Activated CD4-positive, alpha-beta T cell treated with anti-CD3 and anti-CD28 coated beads, Interleukin-2, amount 10 ng/mL, durations not matched to agents 24 days and 14 days (primary cell): ENCODE measurements at places on chromosomes 2 and 18. TPM values are rescaled to one million over a fixed set of nuclear protein-coding genes. Genes with fewer than 3 reads are reported as not detected.

GRCh38 chr18:55433648-55434047 lies 154.3 kb downstream of the TCF4 start:
- no peak for DNase-seq

DNA sequence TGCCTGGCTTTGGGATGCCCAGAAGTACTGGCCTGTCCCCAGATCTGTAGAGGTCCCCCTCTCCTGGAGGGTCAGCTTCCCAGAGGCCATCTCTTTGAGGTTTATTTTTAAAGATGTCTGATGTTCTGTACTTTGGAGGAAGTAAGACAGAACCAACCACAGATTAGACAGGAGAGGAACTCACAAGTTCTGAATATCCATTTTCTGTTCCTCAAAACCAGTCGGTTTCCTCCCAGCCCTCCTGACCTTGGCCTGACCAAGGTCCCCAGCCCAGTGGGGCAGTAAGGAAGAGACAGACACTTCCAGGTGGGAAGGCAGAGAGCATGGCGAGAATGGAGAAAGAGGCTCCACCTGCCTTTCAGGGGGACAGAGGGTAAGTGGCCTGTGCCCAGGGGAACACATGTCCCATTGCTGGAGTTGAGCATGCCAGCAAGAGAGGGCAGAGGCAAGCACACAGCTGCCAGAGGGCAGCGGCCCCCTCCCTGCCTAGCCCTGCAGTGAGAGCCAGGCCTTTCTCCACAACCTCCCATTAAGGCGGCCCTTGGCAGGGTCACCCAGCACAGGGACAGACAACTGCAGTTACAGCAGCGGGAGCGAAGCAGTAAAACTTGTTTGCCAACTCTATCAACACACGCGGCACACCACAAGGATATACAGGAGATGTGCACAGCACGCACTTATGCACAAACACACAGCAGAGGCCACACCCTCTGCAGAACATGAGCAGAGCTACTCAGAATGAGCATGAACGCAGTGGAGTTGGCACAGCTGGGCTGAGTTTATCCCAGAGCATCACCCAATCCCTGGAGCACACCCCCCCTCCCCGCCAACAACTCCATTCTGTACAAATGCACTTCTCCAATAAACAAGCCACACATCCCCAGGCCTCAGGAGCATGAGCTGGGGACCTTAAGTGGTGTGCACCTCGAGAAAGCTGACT lies 18.5 kb upstream of the SEMA4C start:
- DNase-seq, result no peak

DNA sequence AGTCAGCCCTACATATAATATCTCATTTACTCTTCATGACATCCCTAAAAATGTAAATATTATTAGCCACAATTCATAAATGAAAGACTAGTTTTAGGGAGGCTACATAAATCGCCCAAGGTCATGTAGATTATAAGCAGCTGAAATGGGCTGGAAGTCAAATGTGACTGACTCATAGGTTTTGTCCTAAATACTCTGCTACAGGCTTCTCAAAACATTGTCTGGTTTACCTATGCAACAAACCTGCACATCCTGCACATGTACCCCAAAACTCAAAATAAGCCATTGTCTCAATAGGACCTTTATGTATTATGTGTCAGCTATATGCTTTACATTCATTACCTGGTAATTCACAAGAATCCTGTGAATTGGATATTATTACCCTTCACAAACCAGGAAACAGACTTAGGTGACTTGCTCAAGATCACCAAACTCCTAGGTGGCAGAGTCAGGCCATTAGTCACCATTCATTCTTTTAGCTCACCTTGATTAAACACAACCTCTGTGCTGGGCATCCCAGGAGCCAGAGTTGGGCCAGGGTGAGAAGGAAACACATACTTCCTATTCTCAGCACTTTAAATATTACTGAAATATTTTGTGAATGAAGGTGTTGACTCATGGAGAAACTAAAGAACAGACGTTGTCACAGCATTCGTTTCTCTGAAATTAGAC lies 69.4 kb upstream of the CPO start:
- DNase-seq, result no peak

- DNase-seq, result no peak
These were observed 196.8 kb downstream of the MCFD2 start for GRCh38 chr2:46718784-46719183.

DNA sequence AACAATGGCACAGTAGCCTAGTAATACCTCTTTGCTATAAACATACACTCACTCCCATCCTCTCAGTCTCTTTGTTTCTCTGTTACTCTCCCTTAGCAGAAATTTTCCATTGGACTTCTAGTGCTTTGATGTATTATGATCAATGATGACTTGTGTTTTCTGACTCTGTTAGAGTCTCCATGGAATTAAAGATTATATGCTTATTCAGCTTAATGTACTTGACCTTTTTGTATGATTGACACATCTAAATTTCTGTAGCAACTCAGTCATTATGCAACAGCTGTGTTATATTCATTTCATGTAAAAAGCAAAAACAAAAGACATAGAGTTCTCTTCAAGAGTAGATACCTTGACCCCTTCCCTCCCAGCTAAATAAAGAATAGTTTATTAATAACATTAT lies 173.8 kb downstream of the SLC4A10 start:
- DNase-seq, result no peak

DNA sequence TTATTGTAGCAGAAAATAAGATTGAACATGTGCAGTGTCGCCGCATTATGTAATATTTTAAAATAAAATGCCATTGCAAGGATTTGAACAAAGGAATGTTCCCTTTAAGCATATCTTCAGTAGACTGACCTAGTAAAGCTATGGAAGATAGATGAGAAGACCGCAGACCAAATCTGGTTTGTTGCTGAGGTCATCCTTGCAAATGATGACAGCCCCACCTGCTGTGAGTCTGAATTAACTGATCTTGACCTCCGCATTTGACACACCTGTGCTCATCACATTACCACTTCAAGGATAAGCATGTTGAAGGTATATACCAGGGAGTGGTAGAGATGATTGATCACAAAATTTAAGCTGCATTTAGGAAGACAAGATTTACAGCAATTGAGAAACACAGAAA lies 96.2 kb downstream of the NYAP2 start:
- DNase-seq, result no peak

DNA sequence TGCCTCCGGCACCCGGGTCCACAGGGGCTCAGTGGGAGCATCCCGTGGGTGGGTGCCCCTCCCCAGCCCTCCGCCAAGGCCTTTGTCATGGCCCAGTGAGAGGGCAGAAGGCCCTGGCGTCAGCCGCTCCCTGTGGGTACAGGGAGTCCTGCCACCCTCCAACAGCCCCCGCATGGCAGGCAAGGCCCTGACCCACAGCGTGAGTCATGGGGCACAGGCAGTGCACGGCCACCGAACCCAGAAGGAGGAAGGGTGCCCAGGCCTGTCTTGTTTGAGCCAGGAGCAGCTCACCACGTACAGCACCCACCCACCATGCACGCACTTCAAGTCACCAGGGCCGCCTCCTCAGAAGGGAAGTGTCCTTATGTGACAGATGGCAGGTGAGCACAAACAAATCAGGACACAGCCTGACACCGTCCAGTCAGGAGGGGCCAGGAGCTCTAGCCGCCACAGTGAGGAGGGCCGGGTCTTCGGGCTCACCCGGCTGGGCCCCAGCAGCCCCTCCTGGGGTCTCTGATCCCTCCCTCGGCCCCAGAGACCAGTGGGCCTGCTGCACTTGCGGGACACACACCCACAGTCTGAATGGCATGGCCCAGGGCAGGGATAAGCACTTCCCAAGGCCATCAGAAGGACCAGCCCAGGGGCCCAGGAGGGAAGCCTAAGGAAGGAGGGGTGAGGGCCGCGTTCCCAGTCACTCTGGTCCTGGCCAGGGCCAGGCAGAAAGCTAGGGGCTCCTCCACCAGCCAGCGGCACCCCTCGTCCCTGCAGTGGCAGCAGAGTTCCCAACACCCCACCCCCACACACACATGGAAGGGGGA lies 25.8 kb downstream of the BIN1 start:
- DNase-seq, result peak; percentile 85

GRCh38 chr18:9927392-9928063 lies 13.7 kb downstream of the VAPA start:
- no peak for DNase-seq

DNA sequence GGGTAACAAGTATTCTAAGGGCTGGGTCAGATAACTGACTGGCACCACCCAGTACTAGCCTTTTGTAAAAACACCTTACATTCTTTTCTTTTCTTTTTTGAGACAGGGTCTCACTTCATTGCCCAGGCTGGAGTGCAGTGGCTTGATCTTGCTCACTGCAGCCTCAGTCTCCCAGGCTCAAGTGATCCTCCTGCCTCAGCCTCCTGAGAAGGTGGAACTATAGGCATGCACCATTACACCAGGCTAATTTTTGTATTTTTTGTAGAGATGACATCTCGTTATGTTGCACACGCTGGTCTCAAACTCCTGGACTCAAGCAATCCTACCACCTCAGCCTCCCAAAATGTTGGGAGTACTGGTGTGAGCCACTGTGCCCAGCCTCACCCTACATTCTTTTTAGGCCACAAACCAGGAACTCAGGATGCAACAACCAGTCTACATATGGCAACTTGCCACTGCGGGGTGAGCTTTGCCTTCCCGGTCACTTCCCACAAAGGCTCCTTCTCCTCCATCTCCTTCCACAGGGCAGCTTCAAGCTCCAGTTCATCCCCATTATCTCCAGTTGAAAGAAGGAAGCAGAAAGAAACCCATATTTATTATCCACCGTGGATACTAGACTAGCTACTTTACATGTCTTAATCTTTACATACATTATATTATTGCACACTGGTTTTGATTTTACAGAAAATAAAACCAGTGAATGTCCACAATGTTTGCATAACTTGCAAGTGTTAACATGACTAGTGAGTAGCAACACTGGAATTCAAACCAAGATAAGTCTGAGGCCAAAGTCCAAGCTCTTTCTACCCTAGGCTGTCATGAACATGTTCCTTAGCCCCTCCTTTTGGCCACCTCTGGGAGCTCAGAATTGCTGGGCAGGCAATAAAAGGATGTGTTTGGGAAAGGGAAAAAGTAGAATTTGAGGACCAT lies 23.7 kb upstream of the AP1S3 start:
- no peak for DNase-seq

DNA sequence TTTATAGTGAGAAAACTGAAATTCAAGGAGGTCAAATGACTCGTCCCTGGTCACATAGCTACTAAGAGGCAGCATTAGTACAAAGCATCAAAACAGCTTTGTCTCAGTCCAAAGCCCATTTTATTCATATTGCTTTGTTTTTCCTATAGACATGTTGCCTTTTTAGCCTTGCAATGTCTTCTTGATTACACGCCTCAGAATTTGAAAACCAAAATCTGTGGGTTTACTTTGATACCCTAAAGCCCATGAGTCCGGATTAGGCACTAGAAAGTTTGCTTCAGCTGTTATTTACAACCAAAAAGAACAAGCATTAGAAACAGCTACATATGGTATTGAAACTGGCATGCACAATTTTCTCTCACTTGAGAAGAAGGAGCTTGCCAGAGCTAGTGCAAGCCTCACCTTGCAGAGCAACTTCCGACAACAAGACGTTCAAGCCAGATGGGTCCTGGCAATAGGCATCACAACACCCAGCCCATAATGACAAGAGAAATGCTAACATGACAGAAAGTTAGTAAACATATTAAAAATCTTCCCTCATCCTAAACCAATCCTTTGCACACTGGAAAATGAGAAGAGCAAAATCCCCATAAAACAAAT lies 276.8 kb downstream of the RIT2 start:
- no peak for DNase-seq

DNA sequence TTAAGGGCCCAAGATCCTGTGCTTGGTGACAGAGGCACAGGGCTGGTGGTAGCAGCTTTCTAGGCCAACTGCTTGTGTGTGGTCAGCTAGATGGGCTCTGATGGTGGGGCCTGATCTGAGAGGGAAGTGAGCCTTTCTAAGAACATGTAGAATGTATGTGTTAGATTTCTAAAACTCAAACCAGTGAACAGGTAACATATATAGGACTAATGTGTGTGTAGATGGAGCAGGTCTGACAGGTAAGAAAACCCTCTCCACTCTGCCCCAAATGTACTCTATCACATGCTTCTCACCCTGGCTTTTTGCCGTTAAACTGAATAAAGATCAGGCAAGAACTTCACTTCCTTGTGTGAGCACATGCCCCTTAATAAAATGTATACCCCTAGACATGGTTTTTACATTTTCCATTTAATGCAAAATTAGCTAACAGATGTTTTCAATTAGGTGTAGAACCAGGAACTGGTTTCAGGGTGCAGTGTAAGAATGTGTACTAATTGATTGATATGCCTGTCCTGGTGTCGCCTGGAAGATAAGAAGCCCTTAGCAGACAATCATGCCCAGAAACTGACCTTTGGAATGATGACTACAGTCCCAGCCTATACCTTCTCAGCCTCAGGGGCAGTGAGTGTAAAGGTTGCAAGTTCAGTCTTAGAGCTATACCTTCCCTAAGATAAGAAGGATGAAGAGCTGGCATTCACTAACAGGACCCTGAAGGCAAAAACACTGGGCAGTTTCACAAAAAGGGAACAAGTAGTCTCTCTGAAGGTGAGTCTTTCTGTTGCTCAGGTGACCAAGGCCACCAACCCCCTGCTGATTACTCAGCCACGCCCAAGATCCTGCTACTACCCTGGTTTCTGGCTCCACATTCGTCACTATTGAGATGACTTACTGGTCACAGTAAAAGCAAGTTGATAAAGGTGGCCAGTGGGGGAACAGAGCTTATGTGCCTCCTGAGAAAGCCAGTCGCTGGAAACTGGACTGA lies 71.2 kb downstream of the SPATS2L start:
- no peak for DNase-seq

The GREB1 gene
- total RNA-seq, result 0.05 and 0.24 TPM in 2 replicates

The GPBAR1 gene
- total RNA-seq, result 0.40 and 0.68 TPM in 2 replicates

The SERPINB11 gene
- not detected in 2 replicates for total RNA-seq

The IL36B gene
- total RNA-seq, result not detected in 2 replicates

The PLCL1 gene
- total RNA-seq, result 0.45 and 0.63 TPM in 2 replicates

The C2orf15 gene
- 0.26 and 0.40 TPM in 2 replicates for total RNA-seq

The MRO gene
- total RNA-seq, result not detected in 2 replicates
